Metanephros (tissue), 2 donors: ENCODE measurements at places on chromosomes 3 and 15. TPM values are rescaled to one million over a fixed set of nuclear protein-coding genes. Genes with fewer than 3 reads are reported as not detected.

ILDR1 gene
- 6.4 TPM for total RNA-seq

MED12L gene
- total RNA-seq = 5.9 TPM

TPRG1 gene
- total RNA-seq = 3.9 TPM

LDHAL6B gene
- not detected for total RNA-seq

ASB14 gene
- total RNA-seq = 0.12 TPM

KLF15 gene
- 15.6 TPM for total RNA-seq

PCOLCE2 gene
- total RNA-seq = 6.0 TPM

IP6K2 gene
- 111 TPM for total RNA-seq

TMEM212 gene
- total RNA-seq = not detected

SEMA5B gene
- total RNA-seq = 21.7 TPM

SPINK8 gene
- not detected for total RNA-seq
